ENCODE measurements at places on chromosomes 7 and 10.

DNA sequence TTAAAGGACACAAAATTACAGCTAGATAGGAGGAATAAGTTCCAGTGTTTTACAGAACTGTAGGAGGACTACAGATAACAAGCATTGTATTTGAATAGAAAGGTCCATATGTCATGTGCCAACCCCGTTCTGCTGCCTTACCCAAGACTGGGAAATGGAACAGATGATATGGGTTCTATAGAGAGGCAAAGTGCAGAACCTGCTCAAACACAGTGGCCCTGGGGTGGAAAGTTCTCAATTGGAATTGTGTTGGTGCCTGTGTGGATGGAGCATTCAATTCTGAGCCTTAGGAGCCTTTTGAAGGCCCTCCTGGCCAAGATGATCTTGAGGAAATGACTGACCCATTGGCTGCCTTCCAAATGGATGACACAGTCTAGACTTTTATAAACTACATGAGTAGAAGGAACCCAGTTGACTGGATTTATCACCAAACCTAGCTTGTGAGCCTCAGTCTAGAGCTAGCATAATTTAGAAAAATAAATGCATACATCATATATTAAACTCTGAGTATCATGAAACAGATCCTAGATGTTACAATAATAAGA lies 4.1 kb upstream of the PRSS1 start:
- no peak overlapping the region for H3K4me3 ChIP-seq
- H3K4me1 ChIP-seq, result no peaks in the 10 kb centered on the region

DNA sequence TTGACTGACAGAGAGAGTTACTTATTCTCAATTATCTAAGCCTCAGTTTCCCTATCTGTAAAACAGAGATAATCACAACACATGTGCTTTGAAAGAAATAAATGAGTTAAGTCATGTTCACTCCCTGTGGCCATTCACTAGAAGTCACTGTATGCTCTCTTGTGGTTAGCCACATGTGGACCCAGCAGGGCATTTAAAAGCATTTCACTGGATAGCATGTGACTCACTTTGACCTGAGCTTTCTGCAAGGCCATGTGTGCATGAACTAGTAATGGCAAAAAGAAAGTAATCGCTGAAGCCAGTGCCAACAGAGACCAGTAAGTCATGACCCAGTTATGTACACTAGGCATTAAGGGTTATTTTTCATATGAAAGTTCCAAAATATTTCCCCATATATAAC lies 557.0 kb upstream of the IGFBP3 start:
- no peak overlapping the region for H3K27ac ChIP-seq
- DNase-seq, result peak; percentile 27
- H3K4me3 ChIP-seq, result no peak overlapping the region
- H3K4me1 ChIP-seq, result no peaks in the 10 kb centered on the region

GRCh38 chr10:3186368-3186767 lies 13.8 kb upstream of the PITRM1 start:
- H3K4me1 ChIP-seq, result no peaks in the 10 kb centered on the region
- H3K27ac ChIP-seq, result no peak overlapping the region
- no peak for DNase-seq
- peaks cover 16% of the 10 kb centered on the region for H3K27me3 ChIP-seq
- H3K4me3 ChIP-seq, result no peak overlapping the region

DNA sequence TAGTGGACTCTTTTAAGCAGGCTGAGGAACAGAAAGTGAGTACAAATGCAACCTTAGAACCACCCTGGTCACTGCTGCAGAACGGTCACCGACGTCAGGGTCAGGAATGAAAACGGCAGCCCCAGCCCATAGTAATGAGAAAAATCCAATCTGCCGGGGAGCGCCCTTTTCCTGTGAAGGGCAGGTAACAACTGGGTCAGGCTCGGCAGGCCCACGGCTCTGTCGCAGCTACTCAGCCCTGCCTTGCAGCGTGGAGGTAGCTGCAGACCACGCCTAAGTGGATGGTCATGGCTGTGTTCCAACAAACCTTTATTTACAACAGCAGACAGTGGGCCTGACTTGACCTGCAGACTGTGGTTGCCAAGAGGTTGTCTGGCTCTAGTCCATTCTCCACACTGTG lies 563.2 kb downstream of the DNAJB6 start:
- no peak overlapping the region for H3K4me3 ChIP-seq
- no peaks in the 10 kb centered on the region for H3K36me3 ChIP-seq
- DNase-seq, result no peak
- H3K27ac ChIP-seq, result no peak overlapping the region

DNA sequence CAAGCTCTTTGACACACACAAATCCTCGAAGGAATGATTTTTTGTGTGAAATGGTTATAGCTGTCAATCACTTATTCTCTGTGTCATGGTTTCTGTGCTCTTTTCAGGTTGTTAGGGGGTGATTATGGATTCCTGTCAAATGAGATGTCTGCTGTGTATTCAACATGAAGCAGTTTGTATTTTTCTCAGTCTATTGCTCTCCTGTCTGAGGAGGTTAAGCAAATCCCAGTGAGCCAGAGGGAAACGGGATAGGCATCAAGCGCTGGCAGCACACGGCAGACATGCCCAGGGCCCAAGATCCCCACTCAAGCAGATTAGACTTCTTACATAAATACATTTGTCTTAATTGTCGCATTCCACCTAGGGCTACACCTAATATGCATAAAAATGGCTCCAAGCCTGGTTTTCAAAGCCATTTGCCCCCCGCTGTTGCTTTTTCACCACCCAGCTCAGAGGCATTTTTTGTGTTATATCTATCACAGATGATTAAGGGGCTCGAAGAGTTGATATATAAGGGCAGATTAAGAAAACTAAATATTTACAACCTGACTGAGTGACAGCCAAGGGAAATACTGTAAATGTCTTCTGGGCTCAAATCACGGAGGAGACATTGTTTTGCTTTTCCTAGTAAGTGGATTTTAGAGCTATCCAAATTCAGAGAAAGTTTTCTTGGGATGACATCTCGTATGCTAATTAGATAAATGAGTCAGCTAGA lies 192.7 kb upstream of the LRGUK start:
- no peaks in the 10 kb centered on the region for H3K27me3 ChIP-seq
- DNase-seq, result no peak
- H3K27ac ChIP-seq, result no peak overlapping the region
- peaks cover 7% of the 10 kb centered on the region for H3K4me1 ChIP-seq
- no peak overlapping the region for H3K4me3 ChIP-seq

DNA sequence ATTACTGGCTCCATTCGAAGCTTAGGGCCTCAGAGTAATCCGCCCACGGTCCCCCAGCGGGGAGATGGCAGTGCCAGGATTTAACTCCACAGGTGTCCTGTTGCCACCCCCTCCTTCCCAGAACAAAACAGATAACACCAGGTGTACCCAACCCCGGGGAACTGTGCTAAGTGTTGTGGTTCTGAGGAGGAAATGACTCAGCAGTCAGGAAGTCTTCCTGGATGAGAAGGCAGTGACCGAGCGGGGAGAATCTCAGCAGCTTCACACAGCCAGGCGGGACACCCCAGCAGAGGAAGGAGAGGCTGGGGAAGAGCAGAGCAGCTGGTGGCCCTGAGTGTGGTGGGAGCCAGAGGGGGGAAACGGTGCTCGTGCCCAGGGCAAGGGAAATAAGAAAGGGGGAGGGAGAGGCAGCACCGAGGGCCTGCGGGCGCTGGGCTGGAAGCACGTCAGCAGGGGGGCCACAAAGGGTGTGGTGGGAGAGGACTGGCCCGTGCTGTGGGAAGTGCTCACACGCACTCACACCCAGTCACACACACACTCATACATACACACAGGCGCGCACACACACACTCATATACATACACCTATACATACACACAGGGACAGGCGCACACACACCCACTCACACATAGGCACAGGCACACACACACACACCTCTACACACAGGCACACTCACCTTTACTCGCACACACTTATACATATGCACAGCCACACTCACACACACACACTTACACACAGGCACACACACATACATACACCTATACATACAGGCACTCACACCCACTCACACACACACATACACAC lies 59.8 kb upstream of the CHST15 start:
- DNase-seq, result peak; percentile 99
- no peaks in the 10 kb centered on the region for H3K27me3 ChIP-seq
- H3K27ac ChIP-seq, result no peak overlapping the region
- H3K4me3 ChIP-seq, result no peak overlapping the region

DNA sequence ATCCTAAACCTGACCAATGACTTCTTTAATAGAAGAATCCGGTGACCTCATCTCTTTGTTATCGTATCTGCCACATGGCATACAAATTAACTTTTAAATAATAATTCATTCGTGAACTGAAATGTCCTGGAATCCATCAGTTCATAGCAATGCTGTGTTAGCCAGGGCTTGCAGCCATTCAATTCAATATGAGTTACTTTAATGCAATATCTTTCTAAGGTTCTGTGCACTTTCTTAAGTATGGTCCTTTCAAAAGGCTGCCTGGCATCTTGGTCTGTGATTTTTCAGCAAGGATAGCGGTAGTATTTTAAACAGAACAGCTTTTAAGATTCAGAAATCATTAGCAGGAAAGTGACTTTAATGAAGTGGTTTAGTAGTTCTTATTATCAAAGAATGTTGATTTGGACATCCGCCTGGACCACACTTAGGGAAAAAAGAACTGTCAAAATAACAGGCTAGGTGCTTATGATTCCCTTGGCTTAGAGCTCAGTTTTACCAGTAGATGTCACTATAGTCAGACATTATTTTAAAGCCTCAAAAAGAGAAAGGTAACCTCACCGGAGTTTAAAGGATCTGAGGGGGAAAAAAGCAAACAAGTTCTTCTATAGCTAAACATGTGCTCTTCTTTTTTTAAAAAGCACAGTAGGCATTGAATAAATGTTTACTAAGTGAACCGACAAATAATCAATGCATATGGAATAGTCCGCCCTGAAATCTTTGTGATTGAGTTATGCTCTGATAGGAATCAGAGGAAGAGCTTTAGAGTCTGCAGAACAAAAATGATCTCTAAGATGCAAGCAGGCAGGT lies 22.7 kb downstream of the SLC35G1 start:
- DNase-seq, result peak; percentile 43
- H3K27me3 ChIP-seq, result no peaks in the 10 kb centered on the region
- no peak overlapping the region for H3K4me3 ChIP-seq
- no peaks in the 10 kb centered on the region for H3K4me1 ChIP-seq

DNA sequence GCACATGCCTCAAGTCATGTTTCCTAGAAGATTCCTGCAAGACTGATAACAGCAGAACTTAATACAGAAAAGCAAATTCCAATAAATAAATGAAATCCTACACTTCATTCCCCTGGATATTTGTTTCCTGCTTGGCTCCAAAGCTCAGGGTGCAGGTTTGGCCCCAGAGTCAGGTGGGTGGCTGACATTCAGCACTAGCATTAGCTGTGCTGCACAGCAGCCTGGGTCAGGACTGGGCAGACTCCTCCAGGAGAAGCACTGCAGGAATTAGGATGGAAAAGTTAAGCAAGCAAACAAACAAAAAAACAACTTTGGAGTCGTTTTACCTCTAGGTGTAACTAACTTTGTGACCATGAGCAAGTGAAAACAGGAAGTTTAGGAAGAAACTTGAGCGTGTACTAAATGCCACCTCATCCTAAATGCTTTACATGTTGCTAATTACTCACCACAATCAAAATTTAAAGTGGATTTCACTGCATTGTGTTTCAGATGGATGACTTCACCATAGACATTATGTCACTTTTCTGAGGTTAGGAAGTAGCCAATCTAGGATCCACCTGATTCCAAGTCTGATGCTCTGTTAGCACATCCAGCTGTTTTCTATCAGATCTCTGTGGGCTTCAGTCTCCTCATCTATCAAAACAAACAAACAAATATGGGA lies 239.4 kb downstream of the C7orf25 start:
- peak; percentile 40 for DNase-seq
- no peaks in the 10 kb centered on the region for H3K36me3 ChIP-seq
- H3K27ac ChIP-seq, result peak overlapping the region; percentile 89
- H3K27me3 ChIP-seq, result no peaks in the 10 kb centered on the region
- H3K4me1 ChIP-seq, result peaks cover 50% of the 10 kb centered on the region

DNA sequence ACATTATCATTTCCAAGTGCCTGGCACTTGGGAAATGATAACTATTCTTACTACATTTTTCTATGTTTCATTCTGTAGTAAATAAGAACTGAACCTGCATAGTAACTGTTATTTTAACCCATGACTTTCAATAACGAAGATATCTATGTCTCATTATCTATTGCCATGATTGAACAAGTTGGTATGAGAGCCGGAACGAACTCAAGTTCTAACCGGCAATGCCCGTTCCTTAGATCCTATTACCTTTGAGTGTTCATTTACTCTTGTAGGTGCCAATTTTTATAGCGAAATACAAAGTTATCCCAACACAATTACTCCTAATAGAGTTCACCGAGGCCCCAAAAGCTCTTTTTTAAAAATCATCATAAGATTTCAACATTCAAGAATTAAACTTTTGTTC lies 885 bp upstream of the MET start:
- peak overlapping the region; percentile 83 for H3K4me3 ChIP-seq
- peaks cover 8% of the 10 kb centered on the region for H3K36me3 ChIP-seq
- peaks cover 11% of the 10 kb centered on the region for H3K4me1 ChIP-seq

- H3K4me1 ChIP-seq, result peaks cover 18% of the 10 kb centered on the region
- H3K4me3 ChIP-seq, result no peak overlapping the region
- no peaks in the 10 kb centered on the region for H3K27me3 ChIP-seq
- H3K36me3 ChIP-seq, result no peaks in the 10 kb centered on the region
- no peak for DNase-seq
- H3K27ac ChIP-seq, result no peak overlapping the region
Measured at GRCh38 chr10:44660271-44660670, 250.9 kb upstream of the TMEM72 start.

DNA sequence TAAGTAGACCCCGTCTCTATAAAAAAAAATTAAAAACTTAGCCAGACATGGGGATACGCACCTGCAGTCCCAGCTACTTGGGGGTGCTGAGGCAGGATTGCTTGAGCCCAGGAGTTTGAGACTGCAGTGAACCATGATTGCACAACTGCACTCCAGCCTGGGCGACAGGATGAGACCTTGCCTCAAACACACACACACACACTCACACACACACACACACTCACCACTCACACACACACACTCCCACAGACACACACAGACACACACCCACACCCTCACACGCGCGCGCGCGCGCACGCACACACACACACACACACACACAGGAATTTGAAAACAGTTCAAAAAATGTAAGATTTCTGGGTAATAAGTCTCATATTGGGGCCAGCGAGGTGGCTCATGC lies 8.7 kb upstream of the GRIFIN start:
- DNase-seq, result no peak
- no peaks in the 10 kb centered on the region for H3K27me3 ChIP-seq
- no peak overlapping the region for H3K27ac ChIP-seq
- no peaks in the 10 kb centered on the region for H3K36me3 ChIP-seq
- no peaks in the 10 kb centered on the region for H3K4me1 ChIP-seq

GRCh38 chr7:76337147-76337546 lies 21.6 kb downstream of the YWHAG start:
- H3K27me3 ChIP-seq, result no peaks in the 10 kb centered on the region
- no peak overlapping the region for H3K4me3 ChIP-seq
- H3K36me3 ChIP-seq, result peaks cover 47% of the 10 kb centered on the region
- H3K4me1 ChIP-seq, result peaks cover 46% of the 10 kb centered on the region

DNA sequence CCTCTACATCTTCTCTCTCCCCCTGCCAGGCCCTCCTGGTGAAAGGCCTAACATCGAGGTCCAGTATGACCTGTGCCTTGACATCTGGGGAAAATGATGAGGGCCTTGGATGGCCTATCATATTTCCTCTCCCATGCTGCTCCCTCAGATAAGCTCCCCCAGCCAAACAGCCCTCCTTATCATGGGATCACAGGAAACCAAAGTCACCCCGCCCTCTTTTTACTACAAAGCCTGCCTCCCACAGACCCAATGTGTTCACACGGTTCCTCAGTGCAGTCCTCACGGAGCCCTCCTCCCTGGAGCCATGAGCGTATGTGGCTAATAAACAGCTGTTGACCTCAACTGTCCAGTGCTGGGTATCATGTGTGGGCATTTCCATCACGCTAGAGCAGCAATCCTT lies 32.0 kb downstream of the C10orf90 start:
- H3K4me3 ChIP-seq, result no peak overlapping the region
- peaks cover 14% of the 10 kb centered on the region for H3K4me1 ChIP-seq
- no peak for DNase-seq
- H3K27ac ChIP-seq, result no peak overlapping the region

Measured in MCF 10A (cell line).